Endothelial cell of umbilical vein (primary cell): ENCODE measurements at places on chromosomes 11 and 22. TPM values are rescaled to one million over a fixed set of nuclear protein-coding genes. Genes with fewer than 3 reads are reported as not detected.

- no peak for DNase-seq
Observed at GRCh38 chr11:6633422-6634408, 14.5 kb upstream of the TPP1 start.

GRCh38 chr22:20998411-20999336 is 3.2 kb downstream of the THAP7 start:
- DNase-seq, result no peak

- DNase-seq, result peak; percentile 73
Observed at GRCh38 chr11:95884376-95884775, 39.5 kb downstream of the MTMR2 start.

DNA sequence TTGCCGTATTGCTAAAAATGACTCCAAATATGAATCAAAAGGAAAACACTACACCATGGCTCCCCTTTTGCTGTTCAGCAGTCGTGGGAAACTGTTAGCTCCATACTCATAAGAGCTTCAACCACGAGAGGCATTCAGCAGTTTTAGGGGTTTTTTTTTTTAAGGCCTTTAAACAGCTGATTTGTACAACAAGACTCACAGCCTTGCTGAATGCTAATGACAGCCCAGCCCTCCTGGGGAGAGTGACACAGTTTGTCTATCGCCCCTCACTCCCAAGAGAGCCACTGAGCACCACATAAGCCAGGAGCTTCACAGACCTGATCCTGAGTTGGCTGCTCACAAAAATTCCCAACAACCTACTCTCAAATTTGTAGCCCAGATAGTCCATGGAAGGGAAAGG is 32.4 kb downstream of the GALNT18 start:
- DNase-seq, result no peak

DNA sequence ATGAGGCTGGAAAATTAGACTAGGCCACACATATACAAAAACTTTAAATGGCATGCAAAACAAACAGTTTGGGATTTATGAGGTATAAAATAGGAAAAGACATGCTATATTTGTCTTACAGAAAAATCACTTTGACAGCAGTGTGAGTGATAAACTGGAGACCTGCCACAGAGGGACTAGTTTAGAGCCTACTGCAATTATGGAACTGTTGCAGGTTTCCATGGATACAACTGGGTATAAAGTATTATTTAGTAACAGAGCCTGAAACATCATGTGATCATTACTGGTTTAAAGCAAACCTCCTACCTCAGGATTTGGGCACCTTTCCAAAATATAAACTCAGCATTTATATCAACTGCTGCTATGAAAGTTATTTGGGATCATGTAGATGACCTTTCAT is 1032.5 kb downstream of the DLG2 start:
- DNase-seq, result no peak

DNA sequence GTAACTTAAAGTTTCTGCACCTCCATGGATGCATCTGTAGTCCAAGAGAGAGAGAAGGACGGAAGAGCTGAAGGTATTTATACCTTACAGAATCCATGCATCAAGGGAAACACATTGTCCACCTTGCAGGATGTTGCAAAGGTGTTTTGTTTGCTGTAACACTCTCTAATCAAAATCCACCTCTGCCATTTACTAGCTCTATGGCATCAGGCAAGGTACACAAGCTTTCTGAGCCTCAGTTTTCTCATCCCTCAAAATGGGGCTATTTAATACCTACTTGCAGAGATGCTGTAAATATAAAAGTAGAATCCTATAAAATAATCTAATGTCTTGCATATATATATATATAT is 21.6 kb upstream of the SPON1 start:
- DNase-seq, result no peak

- DNase-seq, result peak; percentile 58
Observed at GRCh38 chr11:12675951-12676711, 1.9 kb downstream of the TEAD1 start.

DNA sequence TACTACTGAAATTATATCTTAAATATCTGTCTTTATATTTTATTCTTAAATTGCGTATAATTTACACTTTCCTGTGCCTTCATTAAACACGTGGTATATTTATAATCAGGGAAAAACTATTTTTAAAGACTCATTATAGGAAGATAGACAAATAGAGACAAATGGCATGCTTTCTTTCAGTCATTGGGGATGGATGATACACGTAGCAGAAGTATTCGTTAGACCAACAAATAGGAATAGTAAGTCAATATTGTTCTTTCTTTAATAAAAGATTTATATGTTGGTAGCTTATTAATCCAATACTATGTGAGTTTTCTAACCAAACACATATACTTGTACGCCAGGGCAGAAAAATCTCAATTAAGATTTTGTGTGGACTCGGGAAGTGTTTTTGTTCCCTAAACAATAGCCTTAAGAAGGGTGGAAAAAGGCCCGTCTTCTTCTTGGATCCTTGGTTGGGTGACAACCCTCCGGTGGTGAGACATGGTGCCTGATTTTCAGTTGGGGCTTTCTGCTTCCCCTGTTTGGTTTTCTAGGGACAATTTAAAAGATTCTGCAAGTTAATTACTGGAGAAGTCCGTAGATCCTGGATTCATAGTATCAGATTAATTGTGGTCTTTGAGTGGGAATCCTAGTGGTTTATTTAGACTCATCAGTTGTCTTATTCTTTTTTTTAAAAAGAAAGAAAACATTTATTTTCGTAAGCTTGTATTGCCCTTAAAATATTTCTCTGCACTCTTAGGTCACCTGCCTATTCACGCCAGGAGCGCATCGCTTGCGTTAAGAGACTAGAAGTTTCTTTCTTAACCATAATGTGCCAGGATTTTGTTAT is 83.5 kb upstream of the WNT7B start:
- DNase-seq, result no peak

GRCh38 chr11:46237248-46238077 is 40.0 kb upstream of the CREB3L1 start:
- peak; percentile 80 for DNase-seq

The PDE2A gene
- 14.2 and 16.8 TPM in 2 replicates for polyA plus RNA-seq

The OR52N4 gene
- polyA plus RNA-seq, result 0.08 and 0.10 TPM in 2 replicates

The DNAL4 gene
- 22.7 and 24.7 TPM in 2 replicates for polyA plus RNA-seq
